ENCODE measurements at places on chromosomes 16 and 17. TPM values are rescaled to one million over a fixed set of nuclear protein-coding genes. Genes with fewer than 3 reads are reported as not detected.

DNA sequence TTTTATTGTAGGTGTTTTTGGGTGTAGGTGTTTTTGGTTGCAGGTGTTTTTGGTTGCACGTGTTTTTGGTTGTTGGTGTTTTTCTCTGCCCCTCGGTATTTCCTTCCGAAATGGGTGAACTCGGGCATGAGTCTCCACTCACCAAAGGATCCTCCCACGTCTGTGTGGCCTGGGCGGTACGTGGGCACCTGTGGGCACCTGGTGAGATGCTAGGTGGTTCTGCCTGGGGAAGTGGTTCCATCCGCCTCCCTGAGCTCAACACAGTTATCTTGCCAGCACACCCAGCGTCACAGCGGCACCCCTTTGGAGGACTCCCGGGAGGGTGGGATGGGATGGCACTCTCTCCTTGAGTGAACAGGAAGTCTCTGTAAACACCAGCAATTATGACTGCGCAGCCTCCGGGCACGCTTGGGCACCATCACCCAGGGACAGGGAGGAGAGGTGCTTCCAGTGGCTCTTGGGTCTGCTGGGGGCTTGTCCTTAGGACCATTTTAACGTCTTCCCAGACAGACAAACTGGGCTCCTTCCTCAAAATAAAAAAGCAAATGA, 29.8 kb downstream of the COX4I1 start:
- DNase-seq = no peak

DNA sequence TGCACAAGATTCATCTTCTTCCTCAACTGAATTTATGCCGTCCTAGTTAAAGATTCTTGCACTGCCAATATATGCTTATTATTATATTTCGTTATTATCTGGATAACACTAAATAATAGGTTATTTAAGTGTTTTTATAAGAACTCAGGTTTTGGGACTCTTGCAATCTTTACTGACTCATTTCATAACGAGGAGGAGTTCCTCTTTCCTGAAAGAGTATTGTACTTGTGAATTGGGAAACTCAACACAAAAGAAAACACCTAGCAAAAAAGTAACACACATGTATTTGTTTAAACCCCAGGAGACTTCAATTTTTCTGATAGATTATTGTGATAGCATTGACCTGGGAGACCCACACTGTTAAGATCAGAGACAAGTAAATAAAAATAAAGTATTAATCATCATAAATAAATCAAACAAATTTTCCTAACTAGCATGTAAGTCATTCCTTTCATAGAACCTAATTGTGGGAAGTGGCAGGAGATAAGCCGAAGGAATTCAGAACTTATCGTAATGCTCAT, 505.8 kb downstream of the KCNJ2 start:
- DNase-seq = no peak

DNA sequence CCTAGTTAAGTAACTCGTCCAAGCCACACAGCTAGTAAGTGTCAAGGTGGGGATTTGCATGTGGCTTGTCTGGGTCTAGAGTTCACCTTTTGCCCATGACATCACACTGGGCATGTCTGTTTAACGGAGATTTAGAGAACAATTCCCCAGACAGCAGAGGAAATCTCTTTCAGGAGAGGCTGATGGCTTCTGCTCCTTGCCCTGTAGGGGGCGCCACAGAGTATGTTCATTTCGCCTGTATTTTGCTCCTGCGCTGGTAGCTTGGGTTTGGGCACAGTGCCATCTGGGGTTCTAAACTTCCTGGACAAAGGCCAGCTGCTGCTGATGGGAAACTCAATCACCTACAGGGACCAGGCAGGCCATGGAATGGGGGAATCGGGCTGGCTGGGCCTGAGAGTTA, 20.4 kb downstream of the OTOA start:
- peak; percentile 53 for DNase-seq

Gene LPCAT2
- total RNA-seq = 0.30 TPM

Gene C17orf78
- not detected for total RNA-seq

- DNase-seq = no peak
Observed at GRCh38 chr17:4747847-4748246, 8.1 kb upstream of the CXCL16 start.

DNA sequence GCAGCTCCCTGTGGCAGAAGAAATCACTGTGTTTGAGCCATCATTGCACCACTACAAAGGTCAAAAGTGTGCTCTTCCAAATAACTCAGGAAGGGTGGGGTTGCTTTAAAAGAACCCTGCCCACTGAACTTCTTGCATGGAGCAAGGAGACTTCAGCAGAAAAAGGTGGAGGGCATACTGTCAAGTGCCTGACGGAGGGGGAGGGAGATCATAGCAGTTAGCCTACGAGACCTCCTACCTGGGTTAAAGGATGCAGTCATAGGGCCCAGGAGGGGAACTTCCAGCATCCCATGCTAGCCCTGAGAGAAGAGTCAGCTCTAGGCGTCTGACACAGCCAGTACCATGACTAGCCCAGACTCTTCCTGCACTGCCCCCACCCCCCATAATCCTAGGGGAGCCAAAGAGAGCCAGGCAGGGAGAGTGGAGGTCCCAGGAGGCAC, 45.3 kb upstream of the MSI2 start:
- no peak for DNase-seq

GRCh38 chr16:68234188-68235107, 1.5 kb downstream of the ESRP2 start:
- DNase-seq = no peak

- DNase-seq = no peak
Observed at GRCh38 chr17:35666967-35667532, 64.4 kb upstream of the RASL10B start.

Gene EVI2A
- 22.0 TPM for total RNA-seq

Gene AANAT
- not detected for total RNA-seq

- DNase-seq = no peak
Observed at GRCh38 chr17:54982399-54982798, 13.8 kb downstream of the STXBP4 start.

DNA sequence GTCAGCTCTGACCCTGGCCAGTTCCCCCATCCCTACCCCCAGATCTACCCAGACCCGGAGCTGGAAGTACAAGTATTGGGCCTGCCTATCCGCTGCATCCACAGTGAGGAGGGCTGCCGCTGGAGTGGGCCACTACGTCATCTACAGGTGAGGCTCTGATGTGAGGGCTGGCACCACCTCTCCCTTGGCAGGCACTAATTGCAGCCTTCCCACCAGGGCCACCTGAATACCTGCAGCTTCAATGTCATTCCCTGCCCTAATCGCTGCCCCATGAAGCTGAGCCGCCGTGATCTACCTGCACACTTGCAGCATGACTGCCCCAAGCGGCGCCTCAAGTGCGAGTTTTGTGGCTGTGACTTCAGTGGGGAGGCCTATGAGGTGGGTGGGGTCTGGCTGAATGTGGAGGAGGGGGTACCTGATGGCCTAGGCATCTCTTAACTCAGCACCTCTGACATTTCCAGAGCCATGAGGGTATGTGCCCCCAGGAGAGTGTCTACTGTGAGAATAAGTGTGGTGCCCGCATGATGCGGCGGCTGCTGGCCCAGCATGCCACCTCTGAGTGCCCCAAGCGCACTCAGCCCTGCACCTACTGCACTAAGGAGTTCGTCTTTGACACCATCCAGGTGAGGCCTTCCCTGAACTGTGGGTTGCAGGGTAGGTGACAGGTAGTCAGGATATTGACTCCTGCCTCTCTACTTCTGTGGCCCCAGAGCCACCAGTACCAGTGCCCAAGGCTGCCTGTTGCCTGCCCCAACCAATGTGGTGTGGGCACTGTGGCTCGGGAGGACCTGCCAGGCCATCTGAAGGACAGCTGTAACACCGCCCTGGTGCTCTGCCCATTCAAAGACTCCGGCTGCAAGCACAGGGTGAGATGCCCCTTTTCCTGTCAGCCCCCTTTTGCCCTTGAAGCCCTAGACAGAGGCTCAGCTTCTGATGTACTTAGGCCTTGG, 4.3 kb downstream of the TRAF4 start:
- no peak for DNase-seq

DNA sequence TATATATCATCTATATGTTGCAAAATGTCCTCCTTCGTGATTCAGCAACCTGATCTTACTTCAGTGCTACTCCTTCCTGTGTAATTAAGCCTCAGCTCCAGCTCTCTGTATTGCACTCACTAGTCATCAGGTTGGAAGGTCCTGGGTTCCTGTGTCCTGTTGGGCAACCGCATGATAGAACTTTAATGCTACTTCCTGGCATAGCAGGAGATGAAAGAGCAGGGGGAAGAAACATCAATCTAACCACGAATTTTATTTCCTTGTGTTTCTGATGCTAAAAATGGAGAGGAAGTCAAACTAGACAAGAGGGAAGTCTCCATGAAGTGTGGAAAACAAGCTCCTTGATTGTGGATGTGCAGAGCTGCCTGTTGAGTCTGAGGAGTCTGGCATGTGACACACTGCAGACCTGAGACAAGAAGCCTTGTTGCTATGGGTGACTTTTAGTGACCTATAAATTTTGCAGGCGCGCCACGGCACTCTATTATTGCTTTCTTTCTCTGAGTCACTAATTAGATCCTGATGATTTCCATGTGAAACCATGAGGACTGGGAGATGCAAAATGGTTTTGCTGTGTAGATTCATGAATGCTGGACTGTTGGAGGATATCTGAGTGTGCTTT, 25.6 kb downstream of the IGSF6 start:
- DNase-seq = no peak

GRCh38 chr17:50611634-50612033, 23.0 kb upstream of the ABCC3 start:
- DNase-seq = no peak

- no peak for DNase-seq
Observed at GRCh38 chr17:37813751-37814150, 68.9 kb upstream of the HNF1B start.

Gene GDPD3
- 25.8 TPM for total RNA-seq

DNA sequence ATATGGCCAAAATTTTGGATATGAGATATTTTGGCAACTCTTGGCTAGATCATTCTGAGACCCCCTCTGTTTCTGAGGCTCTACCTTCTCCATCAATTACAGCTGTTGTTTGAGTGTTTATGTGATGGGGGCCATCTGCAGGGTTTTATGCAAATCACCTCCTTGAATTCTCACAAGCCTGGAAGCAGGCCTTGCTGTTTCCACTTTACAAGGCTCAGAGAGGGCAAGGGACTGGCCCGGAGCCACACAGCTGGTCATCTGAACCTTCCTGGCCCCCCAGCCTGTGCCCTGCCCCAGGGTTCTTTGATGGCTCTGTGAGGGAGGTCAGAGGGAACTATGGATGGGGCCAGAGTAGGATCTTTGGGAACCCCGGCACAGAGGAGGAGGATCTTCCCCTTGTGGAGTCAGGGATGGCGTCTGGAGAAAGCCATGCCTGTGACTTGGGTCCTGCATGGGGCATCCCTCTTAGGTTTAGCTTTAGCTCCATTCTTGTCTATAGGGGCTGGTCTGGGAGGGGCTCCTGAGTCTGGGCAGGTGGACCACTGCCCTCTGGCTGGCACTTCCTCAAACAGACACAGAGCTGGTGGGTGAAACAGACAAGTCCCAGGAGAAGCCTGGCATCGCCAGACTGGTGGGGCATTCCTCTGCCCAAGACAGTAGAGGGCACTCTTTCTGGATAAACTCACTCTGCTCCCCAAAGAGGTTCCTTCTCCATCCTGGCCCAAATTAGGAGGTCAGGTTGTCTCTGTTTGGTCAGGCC, 26.2 kb downstream of the IL21R start:
- DNase-seq = no peak

DNA sequence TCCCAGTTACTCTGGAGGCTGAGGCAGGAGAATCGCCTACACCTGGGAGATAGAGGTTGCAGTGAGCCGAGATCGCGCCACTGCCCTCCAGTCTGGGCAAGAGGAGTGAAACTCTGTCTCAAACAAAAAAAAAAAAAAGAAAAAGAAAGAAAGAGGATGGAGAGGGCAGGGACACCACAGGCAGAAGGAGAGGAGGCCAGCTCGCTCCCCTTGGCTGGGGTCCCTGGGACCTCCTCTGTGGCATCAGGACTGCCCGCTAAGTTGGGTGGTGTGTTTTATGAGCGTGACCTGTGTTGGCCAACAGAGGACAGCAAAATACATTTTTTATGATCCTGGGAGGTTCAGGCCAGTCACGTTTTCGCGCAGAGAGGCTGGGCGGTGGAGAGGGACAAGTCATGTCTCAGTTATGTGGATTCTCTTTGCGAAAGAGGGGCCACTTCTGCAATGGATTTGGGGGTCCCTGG, 229.6 kb downstream of the MRTFB start:
- DNase-seq = no peak

DNA sequence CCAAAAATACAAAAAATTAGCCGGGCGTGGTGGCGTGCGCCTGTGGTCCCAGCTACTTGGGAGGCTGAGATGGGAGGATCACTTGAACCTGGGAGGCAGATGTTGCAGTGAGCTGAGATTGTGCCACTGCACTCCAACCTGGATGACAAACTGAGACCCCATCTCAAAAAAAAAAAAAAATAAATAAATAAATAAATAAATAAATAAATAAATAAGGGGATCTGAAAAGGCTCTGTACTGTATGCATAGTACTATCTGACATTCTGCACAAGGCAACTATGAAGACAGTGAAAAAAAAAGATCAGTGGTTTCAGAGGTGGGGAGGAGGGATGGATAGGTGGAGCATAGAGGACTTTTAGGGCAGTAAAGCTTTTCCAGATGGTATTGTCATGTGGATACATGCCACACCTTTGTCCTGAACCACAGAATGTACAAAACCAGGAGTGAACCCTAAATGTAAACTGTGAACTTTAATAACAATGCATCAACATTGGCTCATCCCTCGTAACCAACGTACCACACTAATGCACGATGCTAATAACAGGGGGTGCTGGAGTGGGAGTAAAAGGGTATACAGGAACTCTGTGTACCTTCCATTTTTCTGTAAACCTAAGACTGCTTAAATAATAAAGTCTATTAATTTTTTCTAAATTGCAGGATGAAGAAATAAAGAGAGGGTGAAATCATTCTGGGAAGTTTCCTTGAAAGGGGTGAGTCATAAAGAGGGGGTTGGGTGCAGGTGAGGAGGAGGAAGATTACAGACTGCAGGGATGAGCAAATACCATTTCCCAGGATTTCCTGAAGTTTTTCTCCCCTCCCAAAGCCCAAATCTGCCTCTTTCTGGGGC, 155.8 kb upstream of the SDK2 start:
- DNase-seq = no peak

DNA sequence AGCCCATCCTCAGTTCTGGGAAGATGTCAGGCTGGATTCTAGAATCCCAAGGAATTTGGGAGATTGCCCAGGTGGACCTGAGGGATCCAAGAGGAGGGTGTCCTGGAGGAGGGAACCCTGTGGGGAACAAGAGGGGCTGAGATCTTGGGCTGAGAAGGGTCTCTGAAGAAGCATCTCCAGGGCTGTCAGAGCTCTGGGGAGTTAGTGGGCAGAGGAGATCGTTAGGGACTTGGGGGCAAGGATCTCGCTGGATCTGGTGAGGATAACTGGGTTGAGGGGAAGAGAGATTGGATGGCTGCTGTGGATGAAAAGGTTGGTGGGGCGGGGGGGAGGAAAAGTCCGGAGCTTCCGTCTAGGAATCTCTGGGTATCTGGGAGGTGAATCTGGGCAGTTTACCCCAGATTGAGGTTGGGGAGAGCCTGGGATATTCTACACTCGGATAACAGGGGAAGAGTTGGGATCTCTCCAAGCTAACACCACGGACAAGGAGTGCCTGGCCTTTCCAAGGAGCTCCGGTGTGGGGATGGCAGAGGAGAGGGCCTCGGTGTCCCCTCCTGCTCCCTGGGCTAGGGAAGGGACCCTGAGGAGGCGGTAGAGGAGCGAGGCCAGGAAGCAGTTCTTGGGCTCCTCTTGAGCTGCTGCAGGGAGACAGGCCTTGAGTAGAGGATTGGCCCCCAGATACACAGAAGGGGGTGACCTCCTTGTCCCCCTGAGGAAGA, 1.7 kb downstream of the FBXL19 start:
- DNase-seq = no peak

- DNase-seq = no peak
Observed at GRCh38 chr17:3551189-3551588, 6.4 kb downstream of the TRPV3 start.

Data from activated naive CD4-positive, alpha-beta T cell treated with anti-CD3 and anti-CD28 coated beads, Interleukin-2, amount 50 U/mL, for 72 hours (primary cell).